Stimulated activated CD4-positive, alpha-beta T cell treated with anti-CD3 and anti-CD28 coated beads, Interleukin-1b, Interleukin-23, amount 100 ng/mL, for 1 hour (primary cell): ENCODE measurements at places on chromosomes 7 and 10.

GRCh38 chr7:87456247-87456646, 19.2 kb downstream of the ABCB4 start:
- no peak for DNase-seq

GRCh38 chr7:28700096-28700495, 258.0 kb downstream of the TRIL start:
- DNase-seq, result no peak

DNA sequence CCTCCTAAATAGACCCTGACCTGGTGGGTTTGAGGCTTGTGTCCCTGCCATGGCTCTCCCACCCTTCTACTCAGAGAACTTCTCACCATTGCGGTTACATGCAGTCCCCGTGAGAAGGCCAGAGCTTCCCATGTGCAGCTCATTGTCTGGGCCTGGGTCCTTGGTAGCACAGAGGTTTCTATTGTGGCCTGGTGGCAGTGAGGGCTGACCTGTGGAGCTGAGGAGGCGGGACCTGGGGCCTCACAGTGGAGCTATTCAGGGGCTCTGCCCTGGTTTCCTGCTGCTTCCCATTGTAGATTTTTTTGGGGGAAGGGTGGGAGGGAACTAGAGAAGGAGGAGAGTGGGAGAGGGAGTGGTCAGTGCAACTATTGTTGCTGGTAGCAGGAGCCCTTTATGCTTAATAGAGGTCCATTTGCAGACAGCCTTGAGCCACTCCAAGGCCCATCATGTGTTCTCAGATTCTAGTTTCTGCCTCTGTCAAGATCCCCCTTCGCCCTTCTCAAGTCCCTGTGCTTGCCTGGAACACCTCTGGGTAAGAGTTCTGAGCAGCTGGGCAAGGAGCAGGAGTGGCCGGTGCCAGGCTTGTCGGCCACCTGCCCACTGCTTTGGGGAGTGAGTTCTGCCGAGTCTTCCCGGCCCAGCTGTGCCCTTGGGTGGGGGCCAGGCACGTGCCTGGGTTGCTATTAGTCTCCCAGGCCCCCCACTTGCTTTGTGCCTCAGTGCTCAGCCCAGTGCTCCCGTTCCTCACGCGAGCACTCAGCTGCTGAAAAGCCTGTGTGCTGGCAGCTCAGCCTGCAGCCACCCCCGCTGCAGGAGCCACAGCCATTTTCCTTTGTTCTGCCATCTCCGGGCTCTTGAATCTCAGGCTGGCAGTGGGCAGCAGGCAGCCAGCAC, 10.7 kb downstream of the TSPAN14 start:
- DNase-seq, result no peak

- no peak for DNase-seq
Observed at GRCh38 chr7:7821517-7821916, 103.1 kb upstream of the RPA3 start.

GRCh38 chr7:84025332-84025927, 169.2 kb downstream of the SEMA3A start:
- no peak for DNase-seq

- no peak for DNase-seq
Observed at GRCh38 chr10:42781893-42782445, 626 bp upstream of the BMS1 start.

DNA sequence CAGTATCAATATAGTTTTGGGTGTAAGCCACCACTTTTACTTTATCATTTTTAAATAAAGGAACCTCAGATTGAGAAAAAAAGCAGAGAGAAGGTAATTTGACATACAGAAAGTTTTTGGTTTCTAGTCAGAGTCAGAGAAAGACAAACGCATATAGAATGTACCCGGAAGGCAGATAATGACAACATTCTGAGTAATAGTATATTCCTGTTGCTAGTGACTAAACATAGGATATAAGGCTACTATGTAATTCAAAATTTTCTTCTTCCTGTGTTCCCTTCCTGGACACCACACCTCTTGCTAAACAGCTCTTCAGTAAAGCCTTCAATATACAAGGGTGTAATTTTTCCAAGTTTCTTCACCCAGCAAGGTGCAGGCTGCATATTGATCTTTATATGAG, 597.6 kb downstream of the PCDH15 start:
- no peak for DNase-seq

- DNase-seq, result no peak
Observed at GRCh38 chr7:54546081-54546985, 4.2 kb downstream of the VSTM2A start.

GRCh38 chr10:33570495-33570894, 236.0 kb upstream of the NRP1 start:
- DNase-seq, result no peak

- no peak for DNase-seq
Observed at GRCh38 chr10:93875032-93875358, 18.8 kb upstream of the SLC35G1 start.

GRCh38 chr7:158447506-158448171, 140.0 kb downstream of the PTPRN2 start:
- no peak for DNase-seq

DNA sequence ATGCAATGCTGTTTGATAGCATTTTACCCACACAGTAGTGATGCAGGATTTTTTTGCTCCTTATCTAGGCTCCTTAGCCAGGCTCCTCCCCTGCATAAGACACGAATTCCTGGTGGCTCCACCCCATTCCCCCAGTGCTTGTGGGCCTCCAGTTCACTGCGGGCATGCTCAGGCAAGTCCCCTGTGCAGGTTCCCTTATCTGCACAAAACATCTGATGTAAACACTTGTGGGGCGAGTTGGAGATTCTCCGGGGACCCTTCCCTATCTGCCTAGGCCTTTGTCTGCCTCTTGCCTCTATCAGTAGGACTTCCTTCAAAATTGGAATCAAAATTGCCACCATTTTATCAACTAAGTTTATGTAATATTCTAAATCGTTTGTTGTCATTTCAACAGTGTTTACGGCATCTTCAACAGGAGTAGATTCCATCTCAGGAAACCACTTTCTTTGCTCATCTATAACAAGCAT, 5.4 kb upstream of the STK17A start:
- no peak for DNase-seq

GRCh38 chr10:106795619-106796018, 368.9 kb downstream of the SORCS1 start:
- no peak for DNase-seq

DNA sequence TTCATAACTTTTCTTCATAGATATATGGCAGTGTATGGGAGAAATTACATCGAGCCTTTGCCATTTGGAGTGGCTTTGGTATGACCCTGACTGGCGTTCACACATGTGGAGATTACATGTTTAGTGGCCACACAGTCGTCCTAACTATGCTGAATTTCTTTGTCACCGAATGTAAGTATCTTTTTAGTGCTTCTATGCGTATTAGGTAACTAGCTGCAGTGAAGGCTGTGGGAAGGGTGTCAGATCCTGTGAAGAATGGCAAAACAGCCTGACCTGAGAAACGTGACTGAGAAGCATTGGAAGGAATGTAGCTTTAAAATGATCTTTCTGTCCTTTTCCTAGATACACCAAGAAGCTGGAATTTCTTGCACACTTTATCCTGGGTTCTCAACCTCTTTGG, 34.5 kb upstream of the VDAC2 start:
- DNase-seq, result no peak

- DNase-seq, result no peak
Observed at GRCh38 chr10:8048281-8049008, 6.0 kb upstream of the GATA3 start.

GRCh38 chr10:36126076-36126475, 484.0 kb upstream of the FZD8 start:
- no peak for DNase-seq

DNA sequence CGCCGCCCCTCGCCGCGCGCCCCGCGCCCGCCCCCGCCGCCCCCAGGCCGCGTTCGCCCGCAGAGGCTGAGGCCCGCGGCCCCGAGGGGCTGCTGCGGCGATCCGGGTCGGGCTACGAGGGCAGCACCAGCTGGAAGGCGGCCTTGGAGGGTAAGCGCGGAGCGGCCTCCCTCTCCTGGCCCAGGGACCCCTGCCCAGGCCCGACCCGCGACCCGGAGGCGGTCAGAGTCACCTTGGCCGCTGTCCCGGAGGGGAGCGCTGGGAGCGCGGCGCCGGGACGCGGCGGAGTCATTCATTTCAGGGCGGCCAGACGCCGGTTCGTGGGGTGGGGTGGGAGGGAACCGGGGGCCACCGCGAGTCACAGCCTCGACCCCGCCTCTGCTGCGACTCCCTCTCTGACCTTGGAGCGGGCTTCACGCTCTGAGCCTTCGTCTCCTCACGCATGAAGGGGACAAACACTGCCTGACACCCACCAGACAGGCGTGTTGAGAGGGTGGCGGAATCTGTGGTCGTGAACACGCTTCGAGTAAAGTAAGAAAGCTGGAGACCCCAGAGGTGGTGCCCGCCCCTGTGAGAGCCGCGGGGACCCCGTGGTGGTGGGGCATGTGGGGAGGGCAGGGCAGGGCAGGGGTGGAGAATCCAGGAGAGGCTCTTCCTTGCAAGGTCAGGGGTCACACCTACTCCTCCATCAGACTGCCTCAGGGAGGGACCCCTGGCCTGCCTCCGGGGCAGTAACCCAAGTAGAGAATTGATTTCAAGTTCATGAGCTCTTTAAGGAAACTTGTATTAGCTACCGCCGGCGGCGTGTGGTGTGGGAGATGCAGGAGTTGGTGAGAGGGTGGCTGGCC, 707 bp downstream of the CLEC2L start:
- no peak for DNase-seq

GRCh38 chr7:43308913-43309705, 196.7 kb downstream of the HECW1 start:
- no peak for DNase-seq

- no peak for DNase-seq
Observed at GRCh38 chr10:36880898-36881297, 244.5 kb upstream of the ANKRD30A start.

- no peak for DNase-seq
Observed at GRCh38 chr7:46850563-46851330, 731.2 kb downstream of the TNS3 start.

DNA sequence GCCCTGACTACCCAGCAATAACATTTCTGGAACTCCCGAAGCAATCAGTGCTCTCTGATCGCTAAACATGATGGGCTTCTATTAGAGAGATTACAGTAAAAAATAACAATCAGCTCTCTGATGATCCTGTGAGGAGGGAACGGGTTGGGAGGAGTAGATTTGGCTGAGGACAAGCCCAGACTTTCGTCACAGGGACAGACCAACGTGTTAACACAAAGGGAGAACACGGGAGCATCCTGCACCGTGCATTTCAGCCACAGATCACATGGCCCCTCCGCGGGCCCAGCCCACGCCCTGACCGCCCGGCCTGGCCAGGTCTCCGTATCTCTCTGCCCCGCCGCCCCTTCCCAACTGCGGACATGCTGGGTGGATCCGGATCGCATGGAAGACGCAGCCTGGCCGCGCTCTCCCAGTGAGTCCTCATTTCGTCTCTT, 95.0 kb upstream of the AGBL3 start:
- no peak for DNase-seq

DNA sequence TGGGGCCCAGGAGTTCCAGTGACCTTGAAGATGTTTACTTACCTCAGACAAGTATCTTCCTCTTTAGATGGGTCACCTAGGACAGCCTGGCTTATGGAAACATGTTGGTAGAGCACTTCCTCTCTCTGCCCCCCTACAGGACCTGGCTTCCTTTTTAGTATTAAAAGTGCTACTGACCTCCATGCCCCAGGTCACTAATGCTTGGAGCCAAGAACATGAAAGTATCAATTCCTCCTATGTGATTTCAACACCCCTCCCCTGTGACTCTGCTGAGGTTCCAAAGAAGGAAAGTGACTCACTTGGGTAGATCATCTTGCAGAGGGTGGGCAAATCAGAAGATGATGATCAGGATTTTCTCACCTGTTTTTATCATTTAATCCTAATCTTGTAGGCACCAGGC, 125.3 kb upstream of the CCDC6 start:
- DNase-seq, result no peak

GRCh38 chr10:114372179-114372578, 32.1 kb downstream of the AFAP1L2 start:
- no peak for DNase-seq

DNA sequence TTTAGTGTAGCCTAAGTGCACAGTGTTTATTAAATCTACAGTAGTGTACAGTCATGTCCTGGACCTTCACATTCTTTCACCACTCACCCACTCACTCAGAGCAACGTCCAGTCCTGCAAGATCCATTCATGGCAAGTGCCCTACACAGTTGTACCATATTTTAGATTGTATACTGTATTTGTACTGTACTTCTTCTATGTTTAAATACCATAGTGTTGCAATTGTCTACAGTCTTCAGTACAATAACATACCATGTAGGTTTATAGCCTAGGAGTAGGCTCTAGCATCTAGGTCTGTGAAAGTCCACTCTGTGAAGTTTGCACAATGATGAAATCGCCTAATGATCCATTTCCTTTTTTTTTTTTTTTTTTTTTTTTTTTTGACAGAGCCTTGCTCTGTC, 12.0 kb downstream of the EEPD1 start:
- DNase-seq, result no peak

- DNase-seq, result no peak
Observed at GRCh38 chr10:120979435-120980278, 128.5 kb downstream of the WDR11 start.

- DNase-seq, result no peak
Observed at GRCh38 chr7:97576043-97576442, 155.8 kb upstream of the TAC1 start.

- no peak for DNase-seq
Observed at GRCh38 chr10:50832171-50832751, 53.2 kb downstream of the A1CF start.

DNA sequence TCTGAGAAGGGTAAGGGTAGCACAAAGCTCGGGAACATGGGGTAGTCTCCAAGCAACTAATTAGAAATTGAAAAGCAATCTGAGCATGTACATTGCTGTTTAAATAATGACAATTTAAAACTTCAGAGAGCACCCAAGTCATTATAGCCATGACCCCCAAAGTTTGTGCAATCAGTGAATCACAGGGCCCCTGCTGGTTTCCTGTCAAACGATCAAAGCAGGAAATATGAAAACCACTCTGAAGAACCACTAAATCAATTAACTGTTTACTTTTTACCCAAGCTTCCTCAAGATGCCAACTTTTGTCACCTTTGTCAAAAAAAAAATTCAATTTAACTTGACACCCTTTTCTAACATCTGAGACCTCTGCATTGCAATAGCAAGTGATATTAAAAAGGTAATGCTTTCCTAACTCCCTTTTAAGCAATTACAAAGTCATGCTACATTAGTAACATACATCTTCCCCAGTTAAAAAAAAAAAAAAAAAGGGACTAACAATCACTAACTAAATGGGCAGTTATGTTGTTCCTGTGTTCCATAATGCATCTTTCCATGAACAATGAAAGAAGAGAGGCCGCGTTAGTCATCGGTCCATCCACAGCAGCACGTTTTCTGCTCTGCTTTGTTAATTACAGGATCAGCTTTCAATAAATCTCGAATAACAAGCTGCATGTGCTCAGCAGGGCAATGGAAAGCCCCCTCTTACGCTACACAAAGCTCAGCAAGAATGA, 80.6 kb downstream of the ETV1 start:
- DNase-seq, result no peak

- no peak for DNase-seq
Observed at GRCh38 chr10:100775386-100775785, 30.0 kb downstream of the PAX2 start.
